ENCODE measurements at places on chromosomes 5 and 9.

GRCh38 chr5:38121420-38121819 is 136.9 kb upstream of the EGFLAM start:
- no peak for DNase-seq

DNA sequence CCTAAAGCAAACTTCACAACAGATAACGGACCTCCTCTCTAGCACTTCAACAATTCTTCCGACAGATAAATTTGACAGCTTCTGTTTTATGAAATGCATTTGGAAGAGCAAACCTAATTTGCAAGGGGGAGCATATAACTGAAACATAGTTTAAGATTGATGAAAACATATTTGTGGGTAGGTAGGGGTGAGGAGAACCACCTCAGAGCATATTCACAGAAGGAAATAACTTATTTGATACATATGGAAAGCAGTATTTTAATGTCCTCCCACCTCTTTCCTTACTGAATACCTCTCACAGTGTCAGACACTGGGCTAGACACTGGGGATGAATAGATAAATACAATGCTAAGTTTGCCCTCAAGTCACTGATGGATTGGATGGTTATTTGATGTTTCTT is 384.8 kb downstream of the MAT2B start:
- no peak for DNase-seq

- DNase-seq = peak; percentile 47
Measured at GRCh38 chr9:38445154-38446043, 21.1 kb upstream of the IGFBPL1 start.

DNA sequence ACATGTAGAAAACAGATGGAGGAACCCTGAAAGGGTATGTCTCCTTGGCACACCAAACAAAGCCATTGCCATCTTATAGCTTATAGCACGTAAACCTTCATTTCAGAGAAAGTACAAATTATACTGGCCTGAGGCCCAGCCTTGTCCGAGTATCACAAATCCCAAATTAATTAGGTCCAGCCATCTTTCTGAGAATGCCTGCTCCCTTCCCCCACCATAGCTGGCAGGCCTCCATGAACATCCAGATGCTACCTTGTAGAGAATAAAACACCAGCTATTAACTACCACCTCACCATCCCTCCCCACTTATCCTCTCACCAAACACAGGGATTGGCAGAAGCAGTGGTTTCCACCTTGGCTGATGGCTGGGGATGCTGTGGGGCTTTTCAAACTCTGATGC is 224.0 kb downstream of the SPOCK1 start:
- DNase-seq = no peak

DNA sequence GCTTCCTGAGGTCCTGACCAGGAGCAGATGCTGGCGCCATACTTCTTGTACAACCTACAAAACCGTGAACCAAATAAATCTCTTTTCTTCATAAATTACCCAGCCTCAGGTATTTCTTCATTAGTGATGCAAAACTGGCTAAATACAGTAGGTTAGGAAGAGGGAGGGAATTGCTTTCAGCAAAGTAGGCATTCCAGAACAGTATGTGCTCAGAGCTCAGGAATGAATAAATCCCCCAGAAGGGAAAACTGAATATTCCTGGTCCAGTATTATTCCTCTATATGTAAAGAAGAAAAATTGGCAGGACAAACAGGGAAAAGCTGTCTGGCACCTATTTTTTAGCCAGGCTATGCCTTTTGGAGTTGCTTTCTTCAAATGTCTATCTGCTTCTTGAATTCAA is 577.1 kb downstream of the PSAT1 start:
- DNase-seq = no peak

DNA sequence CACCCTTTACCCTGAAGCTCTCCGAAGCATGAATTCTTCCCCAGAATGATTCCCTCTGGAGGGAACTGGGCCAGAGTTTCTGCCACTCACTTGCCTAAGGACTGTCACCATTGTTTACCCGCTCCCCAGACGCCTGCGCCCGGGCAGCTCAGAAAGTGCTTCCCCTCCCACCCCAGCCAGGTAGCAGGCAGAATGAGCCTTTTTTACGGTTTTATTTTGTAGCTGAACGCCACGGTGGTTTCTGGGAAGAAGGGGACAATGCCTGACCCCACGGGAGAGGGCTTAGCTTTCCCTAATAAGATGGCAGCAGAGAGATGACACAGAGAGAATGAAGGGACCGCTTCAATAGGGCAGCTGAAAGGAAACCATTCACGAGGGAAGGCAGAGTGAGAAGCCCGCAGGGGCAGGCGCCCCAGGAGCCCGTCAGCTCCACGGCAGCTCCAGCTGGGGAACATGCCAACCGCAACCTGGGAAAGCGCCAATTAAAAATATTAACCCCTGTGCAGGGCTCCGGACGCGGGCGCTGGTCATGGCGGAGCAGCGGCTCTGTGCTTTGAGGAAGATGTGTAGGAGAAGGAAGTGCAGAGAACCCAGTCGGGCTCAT is 20.4 kb upstream of the NTNG2 start:
- DNase-seq = no peak

GRCh38 chr5:10619649-10620048 is 55.8 kb downstream of the ANKRD33B start:
- no peak for DNase-seq

DNA sequence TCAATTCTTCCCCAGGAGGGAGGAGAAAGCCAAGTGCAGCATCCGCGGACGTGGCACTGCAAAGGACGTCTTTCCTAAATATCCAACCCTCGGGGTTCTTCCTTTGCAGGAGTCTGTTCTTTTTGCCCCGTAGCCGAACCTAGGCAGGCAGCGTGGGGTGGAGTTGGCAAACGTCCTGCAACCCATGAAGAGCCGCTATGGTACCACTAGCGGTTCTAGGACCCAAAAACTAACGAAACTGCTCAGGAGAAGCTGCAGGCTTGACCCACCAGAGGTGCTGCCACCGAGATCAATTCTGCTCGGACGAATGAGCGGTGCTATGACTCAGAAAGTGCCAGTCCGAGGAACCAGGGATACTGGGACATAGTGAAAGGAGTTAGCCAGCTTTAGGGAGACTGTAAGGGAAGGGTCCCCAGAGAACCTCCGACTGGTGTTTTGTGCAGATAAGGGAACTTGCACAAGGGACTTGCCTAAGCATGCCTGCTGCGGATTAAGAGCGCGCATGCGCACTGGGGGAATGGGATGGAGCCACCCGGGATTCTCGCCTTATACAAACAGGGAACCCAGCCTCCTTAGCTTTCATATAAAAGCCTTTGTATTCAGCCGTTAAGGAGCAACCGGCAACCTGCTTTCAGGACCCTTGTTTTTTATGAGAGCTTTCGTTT is 32.7 kb downstream of the ANXA2R start:
- DNase-seq = peak; percentile 62

DNA sequence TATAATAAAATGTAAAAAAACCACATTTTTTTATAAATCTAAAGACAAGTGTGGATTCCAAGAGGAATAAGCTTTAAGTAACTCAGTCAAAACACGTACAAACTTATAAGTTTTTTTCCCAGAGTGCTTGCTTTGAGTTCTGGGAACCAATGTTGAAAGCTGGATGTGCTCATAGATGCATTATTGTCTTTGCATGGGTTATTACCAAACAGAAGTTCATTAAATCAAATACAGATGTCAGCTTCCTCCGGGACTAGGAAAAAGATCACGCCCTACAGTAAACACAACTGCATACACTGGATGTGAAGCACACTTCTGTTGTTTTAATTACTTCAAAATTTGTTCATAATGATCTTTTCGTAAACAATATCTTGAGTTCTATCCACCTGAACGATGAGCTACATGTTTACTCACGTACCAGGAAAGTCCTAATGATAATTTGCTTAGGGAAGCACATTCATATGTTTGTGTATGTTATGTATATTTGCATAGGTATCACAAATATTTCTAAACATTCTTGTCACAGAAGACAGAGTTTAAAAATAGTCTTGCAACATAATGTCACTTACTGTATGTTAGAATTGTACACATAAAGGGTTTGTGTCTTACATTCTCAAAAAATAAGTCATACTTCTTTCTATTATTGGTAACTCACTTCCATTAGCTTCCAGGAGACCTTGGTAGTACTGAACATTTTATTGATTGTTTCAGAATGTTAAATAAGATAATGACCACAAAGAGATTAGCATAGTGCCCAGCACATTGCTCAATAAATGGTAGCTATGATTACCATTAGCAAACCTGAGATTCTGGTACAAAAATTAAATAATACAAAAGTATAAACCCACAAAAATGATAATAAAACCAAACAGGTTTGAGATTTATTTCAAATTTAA is 427.4 kb downstream of the CETN3 start:
- DNase-seq = no peak

DNA sequence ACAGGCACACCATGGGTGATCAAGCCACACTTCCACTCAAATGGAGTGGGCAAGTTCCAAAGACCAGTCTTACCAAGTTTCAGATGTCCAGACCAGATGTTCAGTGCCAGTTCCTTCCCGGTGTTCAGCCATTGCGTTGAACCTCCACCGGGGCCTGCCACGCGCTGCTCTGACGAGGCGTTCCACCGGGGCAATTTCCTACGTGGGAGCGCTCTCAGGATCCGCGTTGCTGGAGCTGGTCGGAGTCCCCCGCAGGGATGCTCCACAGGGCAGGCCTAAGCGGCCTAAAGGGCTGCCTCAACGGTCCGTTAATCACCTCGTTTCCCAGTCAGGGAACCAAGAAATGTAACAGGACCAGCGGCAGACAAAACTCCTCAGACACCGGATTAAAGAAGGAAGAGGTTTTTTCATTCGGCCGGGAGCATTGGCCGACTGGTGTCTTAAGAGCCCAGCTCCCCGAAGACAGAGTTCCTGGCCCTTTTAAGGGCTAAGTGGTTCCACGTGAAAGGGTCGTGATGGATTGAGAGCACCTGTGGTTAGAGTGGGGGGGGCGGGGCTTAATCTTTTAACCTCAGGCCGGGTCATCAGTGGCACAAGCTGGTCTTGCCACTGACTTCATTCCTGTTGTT is 35.7 kb upstream of the PPP1R26 start:
- DNase-seq = no peak

- DNase-seq = no peak
Measured at GRCh38 chr9:79663878-79664277, 92.1 kb downstream of the TLE4 start.

- DNase-seq = no peak
Measured at GRCh38 chr9:127588740-127589506, 23.2 kb upstream of the STXBP1 start.

- no peak for DNase-seq
Measured at GRCh38 chr9:134559013-134559412, 82.6 kb upstream of the COL5A1 start.

GRCh38 chr5:15752663-15753285 is 252.8 kb downstream of the FBXL7 start:
- DNase-seq = no peak

Data from GM20000 (cell line).